ENCODE measurements at places on chromosomes 1 and 21. TPM values are rescaled to one million over a fixed set of nuclear protein-coding genes. Genes with fewer than 3 reads are reported as not detected.

DIPK1A gene
- 4.3 TPM for total RNA-seq

TMEM240 gene
- 2.3 TPM for total RNA-seq

CFAP126 gene
- not detected for total RNA-seq

ZFP69 gene
- not detected for total RNA-seq

DNAJC6 gene
- 9.0 TPM for total RNA-seq

C1orf185 gene
- not detected for total RNA-seq

AK5 gene
- total RNA-seq = 0.22 TPM

WDR64 gene
- total RNA-seq = not detected

TNFAIP8L2 gene
- total RNA-seq = not detected

MPL gene
- not detected for total RNA-seq

GRCh38 chr1:75067975-75068374, 66.2 kb upstream of the LHX8 start:
- no peak for DNase-seq

- no peak for DNase-seq
Measured at GRCh38 chr21:43341378-43342161, 85.4 kb downstream of the SIK1 start.

DNA sequence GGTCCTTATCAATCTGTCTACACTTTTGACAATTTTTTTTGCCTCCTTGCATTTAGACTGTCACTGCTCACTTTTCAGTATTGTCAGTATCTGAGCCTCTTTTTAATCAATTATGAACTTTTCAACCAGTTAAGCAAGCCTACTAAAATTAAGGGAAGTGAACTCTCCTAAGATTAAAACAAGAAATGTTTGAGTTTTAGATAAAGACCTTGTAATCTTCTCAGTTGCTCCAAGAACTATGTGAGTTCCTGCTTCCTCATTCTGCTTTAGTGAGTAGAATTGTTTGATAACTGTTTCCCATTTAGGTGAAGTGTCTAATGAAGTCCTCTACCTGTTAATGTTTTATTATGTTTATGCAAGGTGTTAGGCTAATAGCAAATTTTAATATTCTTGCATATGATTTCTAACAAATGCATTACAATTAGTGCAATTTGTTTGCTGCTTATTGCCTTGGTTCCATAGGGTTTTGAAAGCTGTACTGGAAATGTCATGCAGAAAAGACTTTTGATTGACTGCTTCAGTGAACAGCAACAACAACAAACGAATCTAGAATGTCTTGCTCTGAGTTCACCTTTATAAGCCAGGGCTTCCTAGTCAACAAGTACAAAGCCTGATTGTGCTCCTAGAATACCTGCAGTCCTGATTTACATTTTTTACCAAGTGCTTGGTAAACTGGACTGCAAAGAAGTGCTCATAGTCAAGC, 40.9 kb downstream of the PLA2G4A start:
- DNase-seq = no peak

GRCh38 chr1:7931446-7931812, 9.2 kb downstream of the TNFRSF9 start:
- DNase-seq = no peak

GRCh38 chr1:51000651-51001050, 30.6 kb downstream of the CDKN2C start:
- no peak for DNase-seq

- DNase-seq = no peak
Measured at GRCh38 chr1:109610609-109611307, 8.7 kb downstream of the GNAT2 start.

DNA sequence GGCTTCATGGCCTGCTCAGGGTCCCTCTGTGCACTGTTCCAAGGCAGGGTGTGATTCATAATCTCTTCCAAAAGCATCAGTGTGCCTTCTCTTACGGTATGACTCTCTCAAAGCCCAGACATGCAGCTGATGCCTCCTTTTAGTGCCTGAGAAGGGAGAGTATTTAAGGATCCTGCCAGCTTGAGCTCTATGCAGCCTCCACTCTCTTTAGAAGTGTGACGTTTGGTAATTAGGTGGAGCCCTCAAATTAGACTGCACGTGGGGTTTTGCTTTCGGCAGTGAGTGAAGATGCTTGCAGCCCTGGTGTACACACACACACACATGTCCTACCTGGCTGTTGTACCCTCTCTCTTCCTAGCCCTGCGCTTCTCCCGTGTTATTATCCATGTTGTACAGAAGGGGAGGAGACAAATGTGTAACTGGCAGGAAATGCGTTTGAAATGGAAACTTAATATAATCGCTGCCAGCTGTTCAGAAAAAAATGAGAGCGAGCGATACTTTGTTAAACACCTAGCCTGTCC, 2.6 kb upstream of the C1orf174 start:
- no peak for DNase-seq

GRCh38 chr1:53755874-53756273, 16.9 kb upstream of the GLIS1 start:
- DNase-seq = no peak

DNA sequence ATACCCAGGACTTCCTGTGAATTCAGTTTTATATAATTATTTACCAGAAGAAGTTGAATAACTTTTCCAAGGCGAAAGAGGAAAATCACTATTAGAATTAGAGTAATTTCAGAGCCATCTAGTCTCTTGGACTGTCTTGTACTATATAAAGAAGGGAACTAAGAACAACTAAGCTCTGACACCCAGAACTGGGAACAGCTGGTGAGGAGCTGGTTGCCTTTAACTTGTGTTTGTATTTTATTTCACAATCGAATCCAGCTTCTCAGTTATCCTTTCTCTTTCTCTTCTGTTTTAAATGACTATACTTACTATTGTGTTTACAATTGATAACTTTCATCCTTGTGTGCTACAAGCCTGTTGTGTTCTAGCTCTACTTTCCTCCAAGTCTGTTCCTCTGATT, 8.4 kb downstream of the SNX27 start:
- no peak for DNase-seq

DNA sequence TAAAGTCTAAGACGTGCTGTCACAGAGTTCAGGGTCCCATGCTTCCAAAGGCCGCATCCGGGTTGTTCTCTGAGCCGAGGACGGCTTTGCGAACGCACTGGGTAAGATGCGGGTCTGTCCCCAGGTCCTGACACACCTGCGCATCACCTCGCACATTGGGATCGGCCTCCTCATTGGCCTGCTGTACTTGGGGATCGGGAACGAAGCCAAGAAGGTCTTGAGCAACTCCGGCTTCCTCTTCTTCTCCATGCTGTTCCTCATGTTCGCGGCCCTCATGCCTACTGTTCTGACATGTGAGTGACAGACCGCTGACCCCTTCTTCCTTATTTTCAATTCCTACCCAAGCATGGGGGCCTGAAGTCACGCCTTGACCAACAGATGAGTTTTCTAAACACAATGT, 25.3 kb downstream of the TFF3 start:
- DNase-seq = no peak

- no peak for DNase-seq
Measured at GRCh38 chr1:241749945-241750695, 97.9 kb upstream of the EXO1 start.

DNA sequence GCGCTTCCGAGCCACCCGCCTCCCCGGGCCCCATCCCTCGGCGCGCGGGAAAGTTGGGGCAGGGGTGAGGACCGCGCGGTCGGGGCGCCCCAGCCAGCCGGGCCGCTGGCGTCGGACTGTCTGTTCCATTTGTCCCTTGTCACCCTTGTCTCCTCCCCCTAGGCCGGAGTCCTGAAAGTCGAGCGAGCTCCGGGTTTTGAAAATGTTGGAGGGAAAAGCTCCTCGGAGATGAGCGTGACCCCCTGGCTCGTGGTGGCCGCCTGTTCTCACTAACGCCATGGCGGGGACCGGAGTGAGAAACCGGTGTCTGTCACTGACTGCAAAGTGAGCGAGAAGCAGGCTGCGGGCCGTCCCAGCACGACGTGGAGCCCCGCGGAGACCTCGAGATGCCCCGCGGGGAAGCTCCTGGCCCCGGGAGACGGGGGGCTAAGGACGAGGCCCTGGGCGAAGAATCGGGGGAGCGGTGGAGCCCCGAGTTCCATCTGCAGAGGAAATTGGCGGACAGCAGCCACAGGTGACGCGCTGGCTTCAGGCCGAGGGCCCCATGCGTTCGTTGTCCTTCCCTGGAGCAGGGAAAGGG, 491 bp downstream of the PER3 start:
- DNase-seq = no peak

DNA sequence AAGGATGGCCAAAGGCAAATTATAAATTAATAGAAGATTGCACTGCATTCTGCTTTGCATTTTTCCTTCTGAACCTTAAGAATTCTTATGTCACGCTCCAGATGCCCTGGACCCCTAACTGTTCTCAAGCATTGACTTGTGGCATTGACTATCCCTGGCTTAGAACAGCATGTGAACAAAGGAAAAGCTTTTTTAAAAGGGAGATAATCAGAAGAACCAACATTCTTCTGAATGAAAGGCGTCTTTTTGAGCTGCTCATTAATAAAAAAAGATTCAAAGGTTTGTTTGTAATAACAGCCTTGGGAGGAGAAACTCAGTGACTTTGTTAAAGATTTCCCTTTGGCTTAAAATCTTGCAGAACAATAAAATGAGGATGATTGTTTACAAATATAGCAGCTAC, 105.5 kb downstream of the TNNI3K start:
- no peak for DNase-seq

DNA sequence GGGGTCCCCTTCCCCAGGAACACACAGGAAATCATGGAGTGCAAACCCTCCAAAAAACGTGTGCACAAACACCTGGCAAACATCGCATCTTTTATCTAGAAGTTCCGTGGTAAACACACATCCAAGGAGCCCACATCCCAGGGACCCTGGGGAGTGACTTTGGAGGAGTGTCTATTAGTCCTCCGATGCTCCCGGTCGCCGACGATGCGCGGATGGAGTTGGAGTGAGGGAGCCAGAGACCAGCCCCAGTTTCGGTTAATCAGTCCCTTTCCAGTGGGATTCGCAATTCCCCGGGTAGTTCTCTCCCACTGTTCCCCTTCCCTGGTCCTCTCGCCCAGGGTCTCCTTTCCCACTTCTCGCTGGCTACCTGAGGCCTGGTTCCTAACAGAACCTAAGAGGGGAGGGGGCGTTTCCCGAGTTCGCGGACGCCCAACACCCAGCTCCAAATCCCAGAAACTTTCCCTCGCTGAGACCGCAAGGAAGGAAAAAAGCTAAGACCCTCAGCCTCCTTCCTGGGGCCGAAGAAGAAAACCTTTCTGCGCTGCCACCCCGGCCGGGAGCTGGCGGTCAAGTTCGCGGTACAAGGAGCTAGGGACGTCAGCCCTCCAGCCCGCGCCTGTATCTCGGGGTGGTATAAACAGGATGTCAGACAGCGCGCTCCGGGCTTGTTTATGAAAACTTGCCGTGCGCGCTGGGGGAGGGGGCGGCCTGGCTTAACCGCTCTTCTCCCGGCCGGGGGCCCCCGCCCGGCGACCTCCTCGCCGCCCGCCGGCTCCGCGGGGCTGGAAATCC, 787 bp downstream of the JAK1 start:
- no peak for DNase-seq

GRCh38 chr1:100860397-100860991, 34.1 kb downstream of the EXTL2 start:
- DNase-seq = no peak

- DNase-seq = peak; percentile 21
Measured at GRCh38 chr1:26723013-26723991, 27.5 kb downstream of the ARID1A start.

- no peak for DNase-seq
Measured at GRCh38 chr21:16116069-16116468, 386.3 kb downstream of the USP25 start.

- DNase-seq = no peak
Measured at GRCh38 chr1:14725695-14726094, 127.2 kb downstream of the KAZN start.

- DNase-seq = no peak
Measured at GRCh38 chr1:115310581-115311473, 27.2 kb downstream of the NGF start.

DNA sequence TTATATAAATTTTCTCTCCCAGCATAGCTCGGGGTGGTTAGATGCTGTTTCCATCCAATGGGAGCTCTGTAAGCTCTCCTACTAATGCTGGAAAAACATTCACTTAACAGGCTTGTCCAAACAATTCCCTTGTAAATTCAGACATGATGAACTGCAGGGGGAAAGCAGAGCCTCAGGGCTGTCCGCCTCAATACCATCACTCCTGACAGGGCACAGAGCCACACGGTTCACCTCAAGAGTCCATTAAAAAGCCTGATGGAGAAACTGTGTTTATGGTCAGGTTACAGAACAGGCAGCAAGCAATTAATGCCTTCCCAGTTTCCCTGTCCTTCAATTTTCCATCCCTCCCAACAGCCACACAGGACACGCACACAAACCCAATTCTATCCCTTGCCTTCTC, 171.0 kb downstream of the BRINP2 start:
- no peak for DNase-seq

DNA sequence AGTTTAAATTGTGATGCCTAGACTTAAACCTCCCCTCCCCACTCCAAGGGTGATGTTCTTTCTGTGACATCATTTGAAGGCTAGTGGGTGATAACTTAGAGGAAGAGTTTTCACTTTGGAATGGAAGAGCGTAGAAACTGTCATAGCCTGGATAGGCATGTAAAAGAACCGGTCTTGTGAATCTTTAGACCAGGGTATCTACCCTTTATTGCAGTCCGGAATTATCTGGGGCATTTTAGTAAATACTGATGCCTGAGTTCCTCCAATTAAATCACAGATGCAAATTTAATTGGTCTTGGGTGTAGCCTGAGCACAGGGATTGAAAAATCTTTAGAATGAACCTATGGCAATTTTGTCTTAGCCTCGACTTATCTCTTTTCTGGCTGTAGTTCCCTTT, 24.7 kb downstream of the MAN1C1 start:
- DNase-seq = no peak

DNA sequence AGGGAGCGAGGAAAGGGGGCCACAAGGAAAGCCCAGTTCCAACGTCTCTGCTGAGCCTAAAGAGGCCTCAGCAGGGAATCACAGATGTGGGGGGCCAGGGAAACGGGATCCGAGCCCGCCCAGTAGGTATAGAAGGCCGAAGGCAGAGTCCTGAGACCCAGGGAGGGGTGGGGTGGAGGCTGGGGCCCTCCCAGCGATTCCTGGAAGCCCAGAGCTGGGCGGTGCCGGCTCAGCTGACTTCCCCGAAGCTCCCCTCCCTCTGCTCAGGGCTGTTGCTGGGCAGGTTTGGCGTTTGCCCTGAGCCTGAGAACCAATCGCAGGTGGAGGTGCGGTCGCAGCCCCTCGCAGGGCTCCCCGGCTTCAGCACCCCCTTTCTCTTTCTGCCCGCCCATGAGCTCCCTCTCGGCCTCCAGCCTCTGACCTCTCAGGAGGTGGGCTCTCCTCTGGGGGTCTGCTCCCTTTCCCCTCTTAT, 12.8 kb downstream of the ADAMTSL4 start:
- peak; percentile 73 for DNase-seq

- no peak for DNase-seq
Measured at GRCh38 chr1:186682736-186683135, 2.5 kb upstream of the PTGS2 start.
